MCF 10A (cell line): ENCODE measurements at places on chromosomes 4 and X.

- no peak for DNase-seq
These were observed 11.4 kb downstream of the RNF150 start for GRCh38 chr4:141121768-141122454.

- DNase-seq: no peak
These were observed 264.5 kb upstream of the EMCN start for GRCh38 chr4:100782356-100782755.

DNA sequence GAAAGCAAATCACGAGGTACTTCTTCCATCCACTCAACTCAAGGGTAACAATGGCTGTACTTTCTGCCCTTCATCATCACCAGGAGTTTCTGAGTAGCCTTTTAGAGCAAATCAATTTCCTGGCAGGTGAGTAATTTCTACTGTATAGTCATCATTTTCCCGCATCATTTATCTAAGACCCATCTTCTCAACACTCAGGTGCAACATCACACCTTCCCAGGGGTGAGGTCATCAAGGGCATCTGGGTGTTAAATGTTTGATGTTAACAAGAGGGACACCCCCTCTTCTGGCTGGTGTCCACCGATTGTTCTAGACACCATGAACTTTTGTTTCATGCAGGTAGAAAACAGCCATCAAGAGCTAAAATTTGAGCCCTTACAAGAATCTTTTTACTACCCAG lies 313.4 kb upstream of the MAGEB2 start:
- no peak for DNase-seq

DNA sequence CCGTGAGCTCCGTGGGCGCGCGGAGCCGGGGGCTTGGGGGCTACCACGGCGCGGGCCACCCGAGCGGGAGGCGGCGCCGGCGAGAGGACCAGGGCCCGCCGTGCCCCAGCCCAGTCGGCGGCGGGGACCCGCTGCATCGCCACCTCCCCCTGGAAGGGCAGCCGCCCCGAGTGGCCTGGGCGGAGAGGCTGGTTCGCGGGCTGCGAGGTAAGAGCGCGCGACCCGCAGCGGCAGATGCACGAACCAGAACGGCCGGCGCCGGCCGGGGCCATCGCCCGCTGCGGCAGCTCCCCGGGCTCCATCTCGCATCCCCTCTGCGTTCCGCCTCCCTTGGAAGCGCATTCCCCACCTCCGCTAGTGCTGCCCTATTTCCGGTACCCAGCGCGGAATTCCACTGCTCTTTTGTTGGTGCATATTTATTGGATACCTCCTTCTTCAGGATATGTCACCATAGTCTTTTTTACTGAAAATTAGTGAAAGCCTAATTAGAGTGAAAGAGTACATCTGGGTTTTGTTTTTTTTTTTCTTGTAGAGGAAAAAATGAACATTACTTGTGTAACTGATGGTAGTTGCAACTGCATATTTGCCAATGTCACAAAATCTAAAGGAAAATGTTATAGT lies 797 bp downstream of the PKD2 start:
- DNase-seq: peak; percentile 58

- DNase-seq: no peak
These were observed 184.1 kb upstream of the LEF1 start for GRCh38 chr4:108352664-108353308.

GRCh38 chr4:96035727-96036126 lies 195.8 kb downstream of the PDHA2 start:
- peak; percentile 51 for DNase-seq

DNA sequence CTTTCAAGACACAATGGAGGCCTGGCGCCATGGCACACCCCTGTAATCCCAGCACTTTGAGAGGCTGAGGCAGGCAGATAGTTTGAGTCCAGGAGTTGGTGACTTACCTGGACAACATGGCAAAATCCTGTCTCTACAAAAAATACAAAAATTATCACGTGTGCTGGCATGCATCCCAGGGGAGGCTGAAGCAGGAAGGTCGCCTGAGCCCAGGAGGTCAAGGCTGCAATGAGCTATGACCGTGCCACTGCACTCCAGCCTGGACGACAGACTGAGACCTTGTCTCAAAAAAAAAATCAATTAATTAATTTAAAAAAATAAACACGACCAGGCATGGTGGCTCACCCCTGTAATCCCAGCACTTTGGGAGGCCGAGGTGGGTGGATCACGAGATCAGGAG lies 2.0 kb upstream of the CTPS2 start:
- no peak for DNase-seq

DNA sequence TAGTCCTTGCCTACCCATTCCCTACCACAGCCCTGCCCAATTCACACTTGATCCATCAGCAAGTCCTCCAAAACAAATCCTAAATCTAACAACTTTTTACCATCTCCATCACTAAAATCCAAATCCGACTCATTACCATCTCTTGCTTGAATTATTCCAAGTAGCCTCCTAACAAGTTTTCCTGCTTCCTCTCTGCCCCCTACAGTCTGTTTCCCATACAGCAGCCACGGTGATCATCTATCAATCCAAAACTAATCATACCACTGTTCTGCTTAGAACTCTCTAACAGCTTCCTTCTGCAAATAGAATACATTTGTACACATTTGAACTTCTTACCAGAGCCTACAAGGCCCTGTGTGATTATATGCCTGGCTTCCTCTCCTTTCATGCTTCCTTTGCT lies 133.0 kb downstream of the SHROOM4 start:
- DNase-seq: peak; percentile 5

- peak; percentile 7 for DNase-seq
These were observed 104.4 kb upstream of the RAB40AL start for GRCh38 chrX:102832661-102833060.

DNA sequence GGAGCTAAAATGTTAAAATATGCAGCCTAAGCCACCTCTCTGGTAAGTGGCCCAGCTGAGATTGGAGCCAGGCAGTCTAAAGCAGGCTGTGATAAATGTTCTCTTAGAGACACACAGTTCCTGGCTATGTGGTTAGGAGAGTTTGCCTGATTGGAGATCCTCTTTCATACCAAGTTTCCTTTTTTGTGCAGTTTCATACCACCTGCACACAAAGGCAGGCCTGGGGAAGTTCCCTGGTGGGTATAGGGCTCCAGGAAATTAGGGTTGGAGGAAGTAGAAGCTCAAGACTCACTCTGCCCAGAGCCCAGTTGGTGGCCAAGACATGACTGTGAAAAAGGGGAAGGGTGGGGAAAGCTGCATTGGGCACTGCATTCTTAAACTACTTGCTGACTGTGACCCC lies 16.9 kb downstream of the CYBB start:
- no peak for DNase-seq

DNA sequence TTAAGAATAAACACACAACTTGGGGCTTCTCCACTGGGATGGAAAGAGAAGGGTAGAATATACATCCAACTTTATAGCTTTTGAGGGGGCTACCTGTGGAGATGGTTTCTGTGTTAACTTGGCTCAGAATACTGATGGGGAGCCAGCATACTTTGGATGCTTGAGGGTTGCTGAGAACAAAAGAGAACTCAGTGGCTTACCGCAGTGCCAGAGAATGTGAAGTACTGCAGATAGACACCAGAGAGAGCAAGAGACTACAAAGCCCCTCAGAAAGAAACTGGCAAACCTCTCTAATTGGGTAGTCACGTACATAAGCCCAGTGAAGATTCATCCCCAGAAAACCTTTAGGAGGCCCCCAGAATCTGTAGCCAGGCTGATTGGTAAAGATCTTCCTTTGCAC lies 214.4 kb downstream of the DCHS2 start:
- DNase-seq: no peak

GRCh38 chr4:18798123-18798522 lies 776.6 kb upstream of the LCORL start:
- peak; percentile 6 for DNase-seq

DNA sequence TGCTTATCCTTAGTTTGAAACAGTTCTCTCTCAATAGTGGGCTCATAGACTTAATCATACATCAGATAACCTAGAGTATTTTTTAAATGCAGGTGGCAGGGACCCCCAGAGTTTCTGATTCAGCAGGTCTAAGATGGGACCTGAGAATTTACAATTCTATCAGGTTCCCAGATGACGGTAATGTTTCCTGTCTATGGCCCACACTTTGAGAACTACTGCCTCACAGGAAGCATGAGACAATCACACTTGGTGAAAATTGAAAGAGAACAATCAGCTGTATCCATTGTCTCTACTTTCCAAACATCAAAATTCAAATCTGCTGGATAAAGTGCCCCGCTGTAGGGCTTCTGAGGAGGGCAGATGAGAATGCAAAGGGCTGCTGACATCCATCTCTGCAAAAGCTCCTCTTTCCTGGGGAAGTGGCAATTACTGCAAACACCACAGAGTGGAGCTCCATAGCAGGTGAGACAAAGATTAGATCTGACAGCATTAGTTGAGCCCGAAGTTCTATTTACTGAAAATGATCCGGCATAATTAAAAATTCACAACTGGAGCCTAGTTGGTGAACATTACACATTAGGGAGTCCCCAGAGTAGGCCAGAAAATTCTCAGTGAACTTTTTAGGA lies 187.8 kb upstream of the MBNL3 start:
- DNase-seq: peak; percentile 8

- no peak for DNase-seq
These were observed 64.3 kb upstream of the CCDC160 start for GRCh38 chrX:134172588-134173259.

GRCh38 chr4:187711586-187711985 lies 284.0 kb upstream of the ZFP42 start:
- DNase-seq: peak; percentile 5

DNA sequence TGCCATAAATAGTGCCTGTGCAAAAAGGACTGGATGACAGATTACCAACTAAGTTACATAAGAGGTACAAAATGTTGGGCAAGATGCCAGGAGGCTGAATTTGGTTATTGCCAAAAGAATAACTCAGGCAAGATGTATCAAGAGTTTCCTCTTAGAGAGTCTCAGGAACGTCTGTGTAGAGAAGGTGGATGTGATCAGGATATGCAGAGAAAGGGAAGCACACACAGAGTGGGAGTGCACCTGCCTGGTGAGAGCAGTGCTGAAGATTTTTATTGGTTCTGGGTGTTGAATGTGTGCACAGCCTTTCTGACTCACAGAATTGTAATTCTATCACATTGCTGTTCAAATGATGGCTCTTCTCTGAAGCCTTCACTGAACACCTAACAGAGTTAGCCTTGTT lies 156.8 kb upstream of the HS3ST1 start:
- peak; percentile 60 for DNase-seq

DNA sequence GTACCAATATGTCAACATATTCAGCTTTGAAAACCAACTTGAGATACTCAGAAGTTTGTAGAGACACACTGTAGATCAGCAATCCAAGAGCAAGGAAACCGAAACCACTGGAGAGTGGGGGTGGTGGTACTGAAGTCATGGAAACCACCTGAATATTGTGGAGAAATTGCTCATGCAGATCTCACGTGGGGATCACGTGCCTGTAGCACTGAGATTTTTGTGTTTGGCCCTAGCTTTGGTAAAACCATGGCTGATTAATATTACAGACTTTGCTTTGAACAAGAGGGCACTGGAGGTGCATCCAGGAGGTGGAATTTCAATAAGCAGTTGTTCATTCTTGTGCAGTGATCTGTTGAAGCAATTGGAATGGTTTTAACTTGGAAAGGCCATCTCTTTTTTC lies 47.2 kb downstream of the GBA3 start:
- no peak for DNase-seq

- DNase-seq: peak; percentile 96
These were observed 183.2 kb downstream of the FBXW7 start for GRCh38 chr4:152352622-152353116.

DNA sequence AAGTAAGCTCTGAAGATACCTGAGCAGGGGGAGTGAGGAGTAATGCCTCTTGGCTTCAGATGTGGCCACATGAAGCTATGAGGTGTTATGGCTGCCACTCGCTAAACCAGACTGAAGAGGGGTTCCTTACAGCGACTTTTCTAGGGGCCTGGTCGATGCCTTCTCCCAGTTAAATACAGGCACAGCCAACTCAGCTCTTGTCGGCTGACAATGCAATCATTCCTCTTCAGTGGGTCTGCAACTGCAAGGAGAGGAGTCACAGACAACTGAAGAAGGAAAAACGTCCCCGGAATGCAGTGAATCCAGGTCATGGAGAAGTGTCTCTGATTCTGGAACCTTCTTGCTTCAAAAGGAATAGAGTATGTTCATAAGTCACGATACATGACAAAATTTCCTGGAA lies 106.4 kb downstream of the RNF150 start:
- no peak for DNase-seq

GRCh38 chrX:67296395-67296794 lies 247.4 kb upstream of the AR start:
- no peak for DNase-seq

DNA sequence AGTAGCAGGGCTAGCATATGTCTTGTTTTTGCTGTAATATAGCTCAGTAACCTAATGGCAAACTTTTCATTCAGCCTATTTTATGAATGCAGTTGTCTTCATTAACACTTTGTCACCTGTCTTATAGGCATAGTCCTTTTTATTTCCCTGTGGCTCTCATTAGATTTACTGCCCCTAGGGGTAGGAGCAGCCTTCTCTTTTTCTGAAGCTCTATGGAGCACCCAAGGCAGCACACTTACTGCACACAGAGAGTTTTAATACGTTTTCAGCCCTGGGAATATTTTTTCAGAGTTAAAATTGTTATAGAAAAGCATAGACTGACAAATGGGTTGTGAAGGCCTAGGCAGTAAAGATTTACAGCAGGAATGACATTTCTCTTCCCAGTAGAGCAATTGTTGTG lies 406.8 kb downstream of the TMA16 start:
- no peak for DNase-seq

DNA sequence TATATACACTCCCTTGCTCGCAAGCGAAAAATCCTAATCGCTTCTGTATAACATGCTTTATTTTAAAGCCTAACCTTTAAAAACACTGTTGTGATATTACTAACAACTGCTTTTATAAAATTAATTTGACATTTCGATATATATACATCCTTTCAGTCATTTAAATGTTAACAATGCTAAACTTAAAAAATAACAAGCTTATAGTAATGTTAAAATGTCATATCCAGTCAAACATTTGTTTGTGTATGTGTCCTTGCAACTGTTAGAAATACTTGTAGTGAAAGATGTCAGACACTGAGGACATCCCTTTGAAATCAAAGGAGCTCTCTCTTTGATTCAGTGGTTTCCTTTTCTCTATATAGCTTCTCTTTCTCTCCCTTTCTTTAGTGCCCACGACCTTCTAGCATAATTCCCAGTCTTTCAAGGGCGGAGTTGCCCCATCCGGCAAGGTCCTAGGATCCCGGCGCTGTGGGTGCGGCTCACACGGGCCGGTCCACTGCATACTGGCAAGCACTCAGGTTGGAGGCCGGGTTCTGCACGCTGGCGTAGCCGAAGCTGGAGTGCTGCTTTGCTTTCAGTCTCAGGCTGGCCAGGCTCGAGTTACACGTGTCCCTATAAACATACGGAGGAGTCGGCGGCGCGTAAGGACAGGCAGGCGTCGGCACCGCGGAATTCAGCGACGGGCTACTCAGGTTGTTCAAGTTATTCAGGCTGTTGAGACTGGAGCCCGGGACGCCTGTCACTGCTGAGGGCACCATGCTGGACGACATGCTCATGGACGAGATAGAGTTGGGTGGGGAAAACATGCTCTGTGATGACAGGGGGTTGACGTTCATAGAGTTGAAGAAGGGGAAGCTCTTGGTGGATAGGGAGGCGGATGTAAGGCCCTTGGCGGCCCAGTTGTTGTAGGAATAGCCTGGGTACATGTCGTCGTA lies 5.0 kb downstream of the PITX2 start:
- DNase-seq: no peak
